ENCODE measurements at places on chromosomes 7 and 10.
A peak's percentile ranks its signal among the peaks of the same experiment; 100 is the strongest.

- peak; percentile 98 for DNase-seq
These were observed 801.9 kb downstream of the ANKRD7 start for GRCh38 chr7:119026391-119026790.

DNA sequence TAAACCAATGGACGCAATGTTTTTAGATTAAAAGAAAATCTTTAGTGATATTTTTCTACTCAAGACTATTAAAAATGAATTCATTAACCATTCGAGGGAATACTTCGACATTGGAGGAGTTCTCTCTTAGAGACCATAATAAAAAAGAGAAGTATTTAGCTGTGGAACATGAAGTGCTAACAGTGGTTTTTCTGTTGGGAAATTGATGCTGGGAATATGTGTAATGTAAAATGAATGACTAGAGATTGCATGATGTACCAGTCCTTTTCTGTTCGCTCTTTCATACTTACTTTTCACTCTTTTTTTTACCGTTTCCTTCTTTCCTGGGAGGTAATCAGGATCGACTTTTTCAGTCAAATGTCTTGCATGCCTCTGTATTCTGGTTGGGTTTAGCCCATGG is 41.3 kb downstream of the ST7 start:
- no peak for DNase-seq

- DNase-seq = peak; percentile 86
These were observed 523 bp upstream of the CDH23 start for GRCh38 chr10:71396084-71396710.

GRCh38 chr10:78787125-78787524 is 281.6 kb upstream of the ZMIZ1 start:
- DNase-seq = no peak

DNA sequence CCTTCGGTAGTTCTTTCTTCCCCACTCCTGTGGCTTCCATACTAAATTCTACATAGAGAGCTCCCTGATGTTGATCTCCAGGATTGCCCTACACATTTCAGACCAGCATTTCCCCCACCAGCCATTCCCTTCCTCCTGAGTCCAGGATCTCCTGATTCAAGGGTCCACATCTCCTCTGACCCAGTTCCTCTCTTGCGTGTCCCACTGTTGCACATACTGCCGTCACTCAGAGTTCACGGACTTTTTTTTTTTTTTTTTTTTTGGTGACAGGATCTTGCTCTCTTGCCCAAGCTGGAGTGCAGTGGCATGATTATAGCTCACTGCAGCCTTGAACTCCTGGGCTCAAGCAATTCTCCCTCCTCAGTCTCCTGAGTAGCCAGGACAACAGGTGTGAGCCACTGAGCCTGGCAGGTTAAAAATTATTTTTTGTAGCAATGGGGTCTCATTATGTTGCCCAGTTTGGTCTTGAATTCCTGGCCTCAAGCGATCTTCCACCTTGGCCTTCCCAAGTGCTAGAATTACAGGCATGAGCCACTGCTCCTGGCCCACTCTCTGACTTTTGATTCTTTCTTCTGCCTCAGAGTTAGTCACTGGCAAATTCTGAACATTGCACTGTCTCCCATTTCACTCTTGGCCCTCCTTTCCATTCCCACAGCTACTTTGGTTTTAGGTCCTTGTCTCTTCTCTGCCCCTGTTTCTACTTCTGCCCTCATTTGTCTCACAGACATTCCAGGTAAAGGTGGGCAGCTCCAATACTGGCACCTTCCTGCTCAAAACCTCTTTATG is 29.6 kb upstream of the ZRANB1 start:
- no peak for DNase-seq

- no peak for DNase-seq
These were observed 39.9 kb upstream of the SORCS3 start for GRCh38 chr10:104601166-104601565.

Data from cerebellar cortex (tissue), 1 donor.